ENCODE measurements at places on chromosomes 12 and 14.

DNA sequence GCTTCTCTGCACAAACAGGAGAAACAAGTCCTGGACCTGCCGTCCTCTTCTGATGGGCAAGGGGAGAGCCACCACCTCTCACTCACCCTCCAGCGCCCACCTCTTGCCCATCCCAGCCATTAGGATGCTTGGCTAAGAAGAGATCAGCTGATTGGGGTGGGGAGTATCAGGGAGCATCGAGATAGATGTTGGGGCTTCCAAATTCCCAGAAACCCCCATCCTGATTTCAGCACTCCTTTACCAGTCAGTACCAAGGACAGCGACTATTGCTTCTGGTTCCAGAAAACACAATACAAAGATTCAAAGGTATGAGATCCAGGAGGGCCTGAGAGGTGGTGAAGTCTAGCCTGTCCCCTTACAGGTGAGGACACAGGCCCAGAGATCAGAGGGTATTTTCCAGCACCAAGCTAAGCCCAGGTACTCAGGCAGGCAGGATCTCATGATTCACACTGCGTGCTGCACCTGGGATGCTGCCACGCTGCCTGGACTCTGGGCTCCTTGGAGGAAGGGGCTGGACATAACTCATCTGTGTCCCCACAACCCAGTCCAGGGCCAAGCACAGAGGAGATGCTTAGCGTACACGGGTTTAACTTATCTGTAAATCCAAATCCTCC, 76.6 kb downstream of the TUNAR start:
- no peak for DNase-seq

GRCh38 chr12:54622463-54623183, 12.1 kb downstream of the LACRT start:
- no peak for DNase-seq

GRCh38 chr14:90593254-90594040, 196.6 kb downstream of the CALM1 start:
- no peak for DNase-seq

- no peak for DNase-seq
Observed at GRCh38 chr14:58270628-58271027, 26.0 kb downstream of the PSMA3 start.

GRCh38 chr12:98504368-98504617, 11.1 kb upstream of the TMPO start:
- no peak for DNase-seq

- no peak for DNase-seq
Observed at GRCh38 chr12:108826807-108827721, 30.3 kb downstream of the SSH1 start.

All from stimulated activated CD8-positive, alpha-beta memory T cell treated with anti-CD3 and anti-CD28 coated beads, Interleukin-15, amount 100 ng/mL, for 48 hours (primary cell).